Cerebellar nuclear complex (tissue), 1 donor: ENCODE measurements at places on chromosomes 1 and 21.

GRCh38 chr1:21869620-21870121 is 57.6 kb downstream of the LDLRAD2 start:
- DNase-seq: no peak

DNA sequence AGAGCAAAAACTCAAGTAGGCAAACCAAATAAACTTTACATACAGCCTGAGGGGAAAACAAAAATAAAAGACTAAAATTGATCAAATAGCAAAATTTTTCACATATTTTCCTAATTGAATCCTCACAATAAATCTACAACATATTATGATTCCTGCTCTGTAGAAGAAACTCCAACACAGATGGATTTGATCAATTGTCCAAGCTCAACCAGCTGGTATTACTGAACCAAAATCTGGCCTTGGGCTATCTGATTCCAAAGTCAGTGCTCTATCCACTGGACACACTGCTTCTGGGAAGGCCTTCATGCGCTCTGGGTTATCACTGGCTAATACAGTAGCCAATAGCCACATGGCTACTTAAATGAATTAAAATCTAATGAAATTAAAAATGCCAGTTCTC is 39.3 kb downstream of the PCNX2 start:
- no peak for DNase-seq

GRCh38 chr1:107276247-107276646 is 135.4 kb downstream of the NTNG1 start:
- DNase-seq: no peak

DNA sequence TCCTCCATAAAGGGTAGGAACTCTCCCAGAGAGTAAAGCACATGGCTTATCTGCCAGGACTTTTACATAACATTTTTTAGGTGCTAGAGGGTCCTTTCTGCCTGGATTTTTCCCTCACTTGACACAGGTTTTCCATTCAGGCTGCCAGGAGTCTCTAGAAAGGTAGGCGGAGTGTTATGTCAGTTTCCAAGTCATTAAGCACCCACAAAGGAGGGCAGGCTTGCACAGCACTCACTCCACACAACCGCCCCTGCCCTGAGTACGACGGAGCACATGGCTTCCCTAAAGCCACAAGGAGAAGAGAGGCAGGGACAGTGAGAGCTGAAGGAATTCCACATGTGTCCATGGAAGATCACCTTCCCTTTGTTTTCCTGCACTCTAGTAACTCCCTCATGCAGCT is 55.7 kb downstream of the CAPZB start:
- DNase-seq: no peak

- DNase-seq: no peak
Observed at GRCh38 chr1:194194724-194195123, 1008.3 kb upstream of the B3GALT2 start.

DNA sequence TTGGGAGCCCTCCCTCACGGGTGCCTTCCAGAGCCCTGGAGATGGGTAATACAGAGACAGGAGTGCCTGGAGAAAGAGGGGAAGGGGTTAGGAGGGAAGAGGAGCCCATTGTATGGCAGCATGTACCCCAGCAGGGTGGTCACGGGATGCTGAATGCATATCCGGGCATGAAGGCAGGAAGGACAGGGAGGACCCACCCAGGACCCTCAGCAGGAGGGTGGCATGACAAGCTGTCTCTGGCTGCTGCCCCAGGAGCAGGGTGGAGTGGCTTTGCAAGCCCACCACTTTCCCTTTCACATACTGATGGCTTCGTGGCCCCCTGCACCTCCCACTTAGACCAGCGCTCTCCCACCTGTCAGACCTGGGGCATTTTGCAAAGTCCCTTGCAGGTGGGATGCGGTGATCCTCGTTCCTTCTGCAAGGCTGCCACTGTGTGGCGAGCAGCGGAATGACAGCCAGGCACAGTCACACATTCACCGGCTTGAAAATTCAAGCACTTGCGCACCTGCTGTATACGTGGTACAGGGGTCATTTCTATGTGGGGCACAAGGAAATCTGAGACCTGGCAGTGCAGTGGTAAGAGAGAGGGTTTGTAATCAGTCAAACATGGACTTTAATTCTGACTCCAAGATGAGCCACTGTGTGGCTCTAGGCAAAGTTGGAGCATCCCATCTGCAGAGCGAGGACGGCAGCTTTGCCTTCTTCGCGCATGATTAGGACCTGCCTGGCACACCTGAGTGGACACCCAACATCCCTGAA is 53.2 kb upstream of the TMEM51 start:
- DNase-seq: peak; percentile 52

GRCh38 chr1:46749921-46750404 is 31.0 kb upstream of the EFCAB14 start:
- no peak for DNase-seq

GRCh38 chr1:192491804-192492554 is 83.6 kb upstream of the RGS1 start:
- DNase-seq: no peak

GRCh38 chr21:16608209-16608830 is 878.5 kb downstream of the USP25 start:
- DNase-seq: no peak

DNA sequence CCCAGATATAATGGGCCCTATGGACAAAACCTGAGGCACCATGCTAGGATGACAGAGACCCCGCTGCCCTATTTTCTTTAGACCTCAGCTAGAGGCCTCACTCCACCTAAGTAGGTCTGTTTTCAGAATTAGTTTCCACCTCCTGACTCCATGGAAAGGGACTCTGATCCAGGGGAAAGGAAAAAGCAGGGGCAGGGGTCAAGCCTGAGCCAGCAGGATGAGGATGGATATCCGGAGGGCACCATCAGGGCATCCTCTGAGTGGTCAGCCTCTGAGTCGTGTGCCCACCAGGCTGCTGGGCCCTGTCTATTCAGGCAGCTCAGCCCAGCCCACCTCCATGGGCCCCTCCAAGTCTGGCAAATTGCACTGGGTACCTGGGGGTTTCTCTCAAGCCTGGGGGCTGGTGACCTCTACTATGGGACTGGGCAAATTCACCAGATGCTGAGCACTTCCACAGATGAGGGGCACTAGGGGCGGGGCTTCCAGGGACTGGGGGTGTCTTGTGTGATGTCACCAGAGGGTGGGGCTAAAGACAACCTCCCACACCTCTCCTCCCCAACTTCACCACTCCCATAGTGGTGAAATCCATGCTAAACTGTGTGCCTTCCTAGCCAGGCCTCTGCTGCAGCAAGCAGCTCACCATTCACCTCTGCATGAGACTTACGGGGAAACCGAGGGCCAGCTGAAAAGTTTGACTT is 5.5 kb downstream of the PAQR7 start:
- DNase-seq: no peak

GRCh38 chr1:4602462-4603294 is 51.7 kb upstream of the AJAP1 start:
- no peak for DNase-seq

- DNase-seq: no peak
Observed at GRCh38 chr21:14229399-14229798, 13.4 kb downstream of the RBM11 start.

DNA sequence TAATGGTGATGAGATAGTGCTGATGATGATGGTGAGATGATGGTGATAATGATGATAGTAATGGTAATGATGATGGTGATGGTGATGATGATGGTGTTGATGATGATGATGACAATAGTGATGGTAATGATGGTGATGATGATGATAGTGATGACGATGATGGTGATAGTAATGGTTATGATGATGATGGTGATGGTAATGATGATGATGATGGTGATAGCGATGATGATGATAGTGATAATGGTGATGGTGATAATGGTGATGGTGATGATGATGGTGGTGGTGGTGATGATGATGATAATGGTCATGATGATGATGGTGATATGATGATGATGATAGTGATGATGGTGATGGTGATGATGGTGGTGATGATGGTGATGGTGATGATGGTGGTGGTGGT is 384.6 kb downstream of the MATN1 start:
- DNase-seq: no peak

DNA sequence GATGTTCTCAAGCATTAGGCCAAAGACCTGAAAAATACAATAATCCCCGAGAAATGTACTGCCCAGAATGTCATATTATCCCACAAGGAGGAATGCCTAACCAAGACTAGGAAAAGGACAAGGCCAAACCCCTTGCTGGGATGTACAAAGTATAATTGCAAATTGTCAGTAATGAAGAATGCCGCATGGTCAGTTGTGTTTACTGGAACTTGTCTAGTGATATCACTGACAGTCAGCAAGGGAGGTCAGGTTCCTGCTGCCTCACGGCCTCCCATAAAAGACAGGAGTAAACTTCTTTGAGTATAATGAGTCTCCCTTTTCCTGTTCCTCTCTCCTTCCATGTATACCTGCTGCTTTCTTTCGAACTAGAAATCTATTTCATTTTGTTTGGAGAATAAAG is 222.8 kb downstream of the RHOU start:
- DNase-seq: no peak

DNA sequence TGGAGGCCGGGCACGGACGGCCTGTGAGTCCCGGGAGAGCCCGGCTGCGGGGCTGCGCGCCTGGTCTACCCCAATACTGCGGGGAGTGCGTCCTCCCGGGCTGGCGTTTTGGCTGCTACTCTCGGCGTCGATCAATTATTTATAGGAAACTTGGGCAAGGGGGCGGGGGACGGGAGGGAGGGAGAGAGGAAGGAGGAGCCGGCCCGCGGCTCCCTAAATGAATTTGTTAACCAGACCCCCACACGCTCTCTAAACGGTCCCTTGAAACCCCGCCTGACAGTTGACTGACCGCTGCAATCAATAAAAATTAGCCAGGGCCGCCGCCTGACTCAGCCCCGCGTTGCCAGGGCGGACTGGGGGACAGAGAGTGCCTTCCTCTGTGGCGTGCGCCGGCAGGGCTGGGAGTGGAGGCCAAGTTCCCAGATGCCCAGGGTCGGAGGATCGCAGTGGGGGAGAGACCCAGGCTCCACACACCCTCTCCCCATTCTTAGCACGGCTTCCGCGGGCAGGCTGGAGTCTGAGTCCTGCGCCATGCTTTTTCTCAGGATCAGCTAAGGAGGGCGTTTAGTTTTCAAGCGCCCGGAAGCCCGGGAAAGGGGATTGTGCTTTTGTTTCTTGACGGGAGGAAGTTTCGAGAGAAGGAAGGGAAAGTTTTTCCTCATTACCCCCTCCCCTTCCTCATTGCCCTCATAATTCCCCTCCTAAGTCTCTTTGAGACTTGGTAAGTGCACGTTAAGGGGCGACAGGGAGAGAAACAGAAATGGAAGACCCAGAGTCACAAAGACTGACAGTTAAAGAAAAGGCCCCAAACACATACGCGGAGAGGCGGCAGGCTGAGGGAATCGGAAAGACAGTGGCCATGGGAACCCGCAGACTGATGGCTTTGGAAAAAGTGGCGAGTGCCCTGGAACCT is 6.2 kb downstream of the PAX7 start:
- DNase-seq: no peak

DNA sequence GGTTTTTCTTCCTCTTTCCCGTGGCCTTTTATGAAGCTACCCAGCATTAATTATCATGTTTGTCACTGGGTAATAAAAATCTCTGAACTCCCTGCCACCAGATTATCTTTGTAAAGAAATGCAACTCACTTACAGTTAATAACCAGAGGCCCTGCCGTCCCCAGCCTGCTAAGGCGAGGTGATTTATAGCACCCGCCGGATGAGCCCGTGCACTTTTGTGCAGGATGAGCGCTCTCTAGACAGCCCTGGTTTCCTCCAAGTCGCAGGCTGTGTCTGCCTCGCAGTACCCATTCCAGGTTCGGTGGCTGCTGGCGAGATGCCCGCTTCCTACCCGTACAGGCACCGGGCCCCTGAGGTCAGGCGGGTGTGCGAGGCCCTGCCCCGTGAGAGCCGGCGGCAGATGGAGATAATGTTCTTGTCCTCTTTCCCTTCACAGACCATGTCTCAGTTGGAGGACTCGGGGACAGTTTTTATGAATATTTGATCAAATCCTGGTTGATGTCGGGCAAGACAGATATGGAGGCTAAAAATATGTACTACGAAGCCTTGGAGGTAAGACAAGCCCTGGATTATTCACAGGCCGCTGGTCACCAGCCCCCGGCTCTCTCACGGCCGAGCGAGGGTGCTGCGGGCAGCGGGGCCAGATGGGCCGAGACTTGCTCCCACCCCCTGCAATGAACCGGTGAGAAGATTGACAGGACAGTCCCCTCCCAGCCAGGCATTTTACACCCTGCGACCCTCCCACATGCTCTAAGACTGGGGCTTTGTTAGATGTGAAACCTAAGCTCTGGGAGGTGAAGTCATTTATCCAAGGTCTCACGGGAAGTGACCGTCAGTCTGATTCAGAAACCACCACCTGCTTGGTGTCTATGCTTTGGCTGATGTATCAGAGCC is 28.5 kb upstream of the SELENON start:
- peak; percentile 17 for DNase-seq

GRCh38 chr1:43039228-43040055 is 80.8 kb upstream of the SLC2A1 start:
- peak; percentile 2 for DNase-seq

- DNase-seq: peak; percentile 14
Observed at GRCh38 chr1:112358798-112359408, 37.1 kb upstream of the CTTNBP2NL start.

DNA sequence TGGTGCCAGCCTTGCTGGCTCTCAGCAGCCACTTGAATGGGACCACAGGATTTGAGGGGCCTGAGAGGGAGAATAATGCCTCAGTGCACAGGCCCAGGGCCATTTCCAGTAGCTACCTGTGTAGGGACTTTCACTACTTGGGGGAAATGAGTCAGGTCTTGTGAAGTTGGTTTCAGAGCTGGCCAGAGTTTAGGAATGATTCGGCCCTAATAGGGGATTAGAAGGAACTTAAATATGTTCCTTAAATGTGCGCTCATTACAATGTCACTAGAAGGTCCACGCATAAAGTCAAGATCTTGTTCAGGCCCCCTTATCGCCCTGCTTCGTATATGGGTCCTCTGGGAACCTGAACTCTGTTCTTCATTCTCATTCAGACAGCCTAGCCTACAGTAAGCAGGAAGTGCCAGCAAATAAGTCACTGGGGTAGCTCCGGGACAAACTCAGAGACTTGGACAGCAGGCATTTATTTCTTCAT is 5.6 kb upstream of the AKR1A1 start:
- DNase-seq: no peak

DNA sequence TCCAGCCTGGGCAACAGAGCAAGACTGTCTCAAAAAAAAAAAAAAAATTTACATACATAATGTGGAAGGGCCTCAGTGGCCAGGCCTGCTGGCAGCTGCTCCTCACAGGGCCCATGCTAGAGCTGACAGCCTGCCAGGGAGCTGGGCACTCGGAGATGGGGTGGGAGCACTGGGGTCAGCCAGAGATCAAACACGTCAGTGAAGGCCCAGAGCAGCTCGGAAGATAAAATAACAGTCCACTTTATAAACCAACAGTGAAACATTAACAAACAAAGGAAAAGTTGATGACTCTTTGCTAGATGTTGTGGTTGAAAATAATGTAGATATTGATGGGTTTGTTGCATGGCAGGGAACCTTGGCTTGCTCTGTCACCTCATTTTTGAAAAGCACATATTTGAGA is 42.7 kb downstream of the ATP5PF start:
- DNase-seq: no peak

DNA sequence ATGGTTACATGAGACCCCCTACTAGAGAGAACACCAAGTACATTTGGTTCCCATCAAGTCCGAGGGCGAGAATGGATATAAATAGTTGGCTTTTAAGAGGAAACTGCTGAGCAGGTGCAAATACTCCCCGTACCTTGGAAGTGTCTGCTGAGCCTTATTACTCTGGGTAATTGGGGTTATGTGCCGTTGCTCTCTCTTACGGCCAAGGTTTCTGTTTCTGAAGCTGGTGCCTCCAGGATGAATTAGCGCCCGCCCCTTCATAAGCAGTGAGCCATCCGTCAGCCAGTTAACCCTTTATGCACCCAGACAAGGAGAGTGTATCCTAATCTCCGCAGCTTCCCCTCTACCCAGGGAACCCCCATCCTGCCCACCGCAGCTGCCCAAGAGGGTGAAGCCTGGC is 90.4 kb upstream of the AJAP1 start:
- DNase-seq: no peak

- DNase-seq: no peak
Observed at GRCh38 chr1:206591696-206592095, 20.6 kb downstream of the EIF2D start.
